Globus pallidus (tissue), 1 donor: ENCODE measurements at places on chromosomes 13 and 19.

- no peak for DNase-seq
Observed at GRCh38 chr13:97573011-97573410, 139.0 kb downstream of the RAP2A start.

DNA sequence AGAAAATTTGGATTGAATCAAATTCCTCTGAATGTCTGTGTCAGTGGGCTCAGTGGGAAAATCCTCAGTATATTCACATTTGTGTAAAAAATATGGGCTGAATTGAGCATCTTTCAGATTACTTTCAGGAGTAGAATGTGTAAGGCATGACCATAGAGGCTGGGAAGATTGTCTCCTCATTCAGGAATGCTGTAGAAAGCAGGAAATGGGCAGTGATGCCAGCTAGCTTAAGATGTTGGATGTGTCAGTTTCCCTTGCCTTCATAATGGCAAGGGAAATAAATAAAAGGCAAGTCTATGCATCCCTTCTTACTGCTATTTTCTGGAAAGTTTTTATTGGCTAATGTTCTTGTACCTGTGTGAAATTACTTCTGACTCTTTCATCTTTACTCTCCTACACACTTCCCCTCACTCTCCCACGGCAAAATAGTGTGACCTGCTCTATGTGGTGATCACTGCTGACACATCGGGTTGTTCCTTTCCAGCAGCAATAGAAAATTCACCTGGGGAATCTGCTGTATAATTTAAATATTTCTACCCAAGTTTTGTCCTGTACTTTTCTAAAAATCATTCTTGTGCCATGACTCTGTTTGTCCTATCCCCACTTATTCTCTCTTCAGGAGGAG is 103.2 kb downstream of the LMO7 start:
- DNase-seq, result no peak

- no peak for DNase-seq
Observed at GRCh38 chr13:33250609-33251008, 34.9 kb downstream of the STARD13 start.

DNA sequence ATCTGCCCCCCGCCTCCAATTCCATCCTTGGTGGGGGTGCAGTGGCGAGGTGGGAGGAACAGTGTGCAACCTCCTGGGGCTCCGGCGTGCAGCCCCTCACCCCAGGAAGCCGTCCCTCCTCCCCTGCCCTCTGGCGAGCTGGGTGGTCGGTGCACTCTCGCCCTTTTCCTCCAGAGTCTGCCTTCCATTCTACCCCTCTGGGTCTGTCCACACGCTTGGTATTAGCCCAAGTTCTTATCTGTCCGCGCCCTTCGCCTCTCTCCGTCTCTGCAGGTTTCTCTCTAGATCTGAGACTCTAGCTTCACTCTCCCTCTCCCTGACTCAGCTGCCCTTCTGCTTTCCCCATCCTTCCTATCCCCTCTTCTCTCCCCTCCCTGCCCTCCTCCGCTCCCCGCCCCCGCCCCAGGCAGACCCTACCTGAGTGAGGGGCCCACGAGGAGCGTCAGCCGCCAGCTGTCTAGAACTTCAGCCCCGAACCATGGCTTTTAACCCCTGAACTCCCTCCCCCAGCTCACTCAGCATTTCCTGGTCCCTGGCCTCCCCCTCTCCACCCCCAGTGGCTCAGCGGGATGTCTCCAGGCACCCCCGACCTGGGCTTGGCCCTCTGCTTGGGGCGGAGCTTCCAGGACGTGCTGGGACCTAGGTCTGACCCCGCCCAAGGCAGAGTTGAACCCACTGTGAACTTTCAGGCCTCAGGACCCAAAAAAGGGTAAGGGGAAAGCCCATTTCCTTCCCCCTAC is 499 bp upstream of the KLK13 start:
- no peak for DNase-seq

- no peak for DNase-seq
Observed at GRCh38 chr13:52137489-52137888, 8.6 kb upstream of the NEK5 start.

DNA sequence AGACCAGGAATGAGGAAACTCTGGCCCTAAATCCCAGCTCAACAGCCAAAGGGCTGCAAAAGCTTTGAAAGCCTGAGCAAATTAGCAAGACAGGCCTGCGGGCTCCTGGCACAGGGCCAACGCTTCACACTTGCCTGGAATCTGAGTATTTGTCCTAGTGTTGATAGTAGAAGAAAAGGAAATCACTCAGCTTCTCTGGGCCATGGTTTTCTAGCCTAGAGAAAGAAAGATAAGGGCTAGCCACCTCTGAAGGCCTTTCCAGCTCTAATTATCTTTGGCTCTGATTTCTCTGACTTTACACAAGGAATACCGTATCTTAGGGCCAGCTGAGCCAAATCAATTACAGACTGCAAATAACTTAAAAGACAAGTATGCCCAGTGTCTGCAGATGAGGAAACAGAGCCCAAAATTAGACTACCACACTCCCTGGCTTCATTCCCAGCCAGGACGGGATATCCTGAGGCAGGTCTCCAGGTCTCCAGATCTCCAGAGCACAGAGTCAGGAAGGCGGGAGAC is 69.6 kb downstream of the STK24 start:
- no peak for DNase-seq

GRCh38 chr19:8569066-8569771 is 8.0 kb downstream of the MYO1F start:
- DNase-seq, result peak; percentile 40

DNA sequence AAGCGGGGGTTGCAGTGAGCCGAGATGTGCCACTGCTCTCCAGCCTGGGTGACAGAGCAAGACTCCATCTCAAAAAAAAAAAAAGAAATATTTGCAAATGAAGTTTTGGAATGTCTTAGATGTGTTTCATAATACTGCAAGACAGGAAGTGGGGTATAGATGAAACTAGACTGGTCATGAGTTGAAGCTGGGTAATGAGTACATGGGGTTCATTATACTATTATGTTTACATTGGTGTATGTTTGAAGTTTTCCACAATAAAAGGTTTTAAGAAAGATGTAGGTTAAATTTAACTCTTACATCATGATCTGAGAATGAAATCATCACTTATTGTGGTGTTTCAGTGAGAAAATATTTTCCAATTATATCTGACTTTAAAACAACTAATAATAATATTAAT is 19.0 kb downstream of the FNDC3A start:
- DNase-seq, result no peak

DNA sequence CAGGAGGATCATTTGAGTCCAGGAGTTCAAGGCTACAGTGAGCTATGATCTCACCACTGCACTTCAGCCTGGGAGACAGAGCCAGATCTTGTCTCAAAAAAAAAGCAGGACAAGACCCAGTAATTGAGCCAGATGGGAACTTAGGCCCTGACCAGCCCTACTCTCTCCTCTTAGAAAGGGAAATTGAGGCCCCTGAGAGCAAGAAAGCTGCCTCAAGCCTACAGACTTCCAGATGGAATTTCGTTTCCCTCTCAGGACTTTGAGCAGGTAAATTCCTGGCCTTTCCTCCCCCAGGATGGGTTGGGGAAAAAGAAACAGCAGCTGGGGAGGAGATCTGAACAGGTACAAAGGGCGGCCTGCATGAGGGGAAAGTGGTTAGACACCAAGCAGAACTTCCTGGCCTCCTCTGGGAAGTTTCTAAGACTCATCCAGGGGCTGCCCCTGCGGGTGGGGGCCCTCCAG is 3.6 kb upstream of the BCL3 start:
- no peak for DNase-seq

DNA sequence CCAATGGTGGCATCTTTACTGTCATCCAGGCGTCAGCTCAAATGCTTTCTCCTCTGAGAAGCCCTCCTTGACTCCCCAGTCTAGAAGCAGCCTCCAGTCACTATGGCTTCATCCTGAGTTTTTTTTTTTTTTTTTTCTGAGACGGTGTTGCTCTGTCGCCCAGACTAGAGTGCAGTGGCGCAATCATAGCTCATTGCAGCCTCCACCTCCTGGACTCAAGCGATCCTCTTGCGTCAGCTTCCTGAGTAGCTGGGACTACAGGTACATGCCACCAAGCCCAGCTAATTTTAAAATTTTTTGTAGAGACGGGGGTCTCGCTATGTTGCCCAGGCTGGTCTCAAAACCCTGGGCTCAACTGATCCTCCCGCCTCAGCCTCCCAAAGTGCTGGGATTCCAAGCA is 4.2 kb downstream of the NRTN start:
- DNase-seq, result no peak

DNA sequence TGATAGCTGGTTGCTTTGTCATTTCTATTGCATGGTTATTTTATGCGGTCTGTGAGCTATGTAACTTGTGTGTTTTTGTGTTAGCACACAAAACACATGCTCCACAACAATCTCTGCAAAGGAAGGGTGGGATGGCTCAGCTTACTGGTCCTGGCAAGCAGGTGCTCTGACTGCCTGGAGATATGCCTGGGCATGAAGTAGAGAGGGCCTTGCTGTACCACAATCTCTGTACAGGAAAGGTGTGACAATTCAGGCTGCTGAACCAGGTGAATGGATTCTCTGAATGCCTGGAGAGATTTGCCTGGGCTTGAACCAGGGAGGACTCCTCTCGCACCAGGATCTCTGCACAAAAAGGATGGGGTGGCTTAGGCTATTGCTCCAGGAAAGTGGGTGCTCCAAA is 69.5 kb downstream of the STOML3 start:
- no peak for DNase-seq

- no peak for DNase-seq
Observed at GRCh38 chr13:99961636-99962035, 9.9 kb downstream of the ZIC5 start.

GRCh38 chr13:46684287-46685001 is 112.5 kb downstream of the ESD start:
- DNase-seq, result no peak

GRCh38 chr19:33303791-33304345 is 1.5 kb upstream of the CEBPA start:
- DNase-seq, result no peak

DNA sequence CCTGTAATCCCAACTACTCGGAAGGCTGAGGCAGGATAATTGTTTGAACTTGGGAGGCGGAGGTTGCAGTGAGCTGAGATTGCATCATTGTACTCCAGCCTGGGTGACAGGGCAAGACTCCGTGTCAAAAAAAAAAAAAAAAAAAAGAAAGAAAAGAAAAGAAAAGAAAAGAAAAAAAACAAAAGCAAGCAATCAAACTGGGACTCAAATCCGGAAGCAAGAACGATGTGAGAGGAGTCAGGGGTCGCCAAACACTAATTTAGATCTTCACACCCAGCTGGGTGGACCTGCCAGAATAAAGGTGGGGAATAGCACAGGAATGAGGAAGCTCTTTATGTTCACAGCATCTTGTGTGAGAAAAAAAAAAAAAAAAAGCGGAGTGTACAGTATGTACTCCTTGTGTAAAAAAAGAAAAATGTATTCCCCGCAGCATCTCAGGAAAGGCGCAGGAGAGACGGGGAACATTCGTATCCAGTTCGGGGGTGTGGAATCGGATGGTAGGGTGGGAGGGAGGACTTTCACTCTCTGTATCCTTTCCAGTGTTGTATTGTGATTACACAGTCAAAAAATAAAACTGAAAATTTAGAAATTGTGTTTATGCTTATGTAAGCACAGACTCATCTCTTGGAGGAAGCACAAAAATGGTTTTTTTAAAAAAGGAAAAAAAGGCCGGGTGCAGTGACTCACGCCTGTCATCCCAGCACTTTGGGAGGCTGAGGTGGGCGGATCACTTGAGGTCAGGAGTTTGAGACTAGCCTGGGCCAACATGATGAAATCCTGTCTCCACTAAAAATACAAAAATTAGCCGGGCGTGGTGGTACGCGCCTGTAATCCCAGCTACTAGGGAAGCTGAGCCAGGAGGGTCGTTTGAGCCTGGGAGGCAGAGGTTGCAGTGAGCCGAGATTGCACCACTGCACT is 7.6 kb downstream of the DNAJB1 start:
- no peak for DNase-seq

DNA sequence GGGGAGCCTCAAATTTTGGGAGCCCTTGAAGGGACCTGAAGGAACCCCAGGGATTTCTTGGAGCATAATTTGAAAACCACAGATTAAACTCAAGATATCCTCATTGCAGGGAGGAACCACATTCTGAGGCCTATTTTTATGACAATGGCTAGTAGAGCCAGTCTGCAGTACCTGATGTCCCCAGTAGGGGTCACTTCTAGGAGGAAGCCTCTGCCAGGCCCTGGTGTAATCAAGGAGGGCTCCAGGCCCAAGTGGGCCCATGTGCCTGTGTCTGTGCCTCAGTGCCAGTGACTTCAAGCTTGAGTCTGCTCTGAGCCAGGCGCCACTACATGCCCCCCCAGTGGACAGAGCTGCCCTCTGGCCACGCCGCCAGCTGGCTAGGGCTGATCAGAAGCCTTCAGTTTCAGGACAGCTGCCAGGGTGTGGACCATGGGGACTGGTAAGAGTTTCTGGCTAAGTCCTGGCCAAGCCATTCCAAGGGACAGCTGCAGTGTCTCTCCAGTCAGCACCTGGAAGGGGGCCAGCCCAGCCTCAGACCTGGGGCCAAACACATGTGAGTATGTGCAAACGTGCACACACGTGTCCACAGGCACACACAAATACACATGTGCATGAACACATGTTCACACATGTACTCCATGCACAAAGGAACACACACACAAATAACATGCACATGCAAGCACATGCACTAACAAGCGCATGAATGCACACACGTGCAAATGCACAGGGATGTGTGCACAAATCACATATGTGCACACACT is 20.5 kb upstream of the SLC7A10 start:
- no peak for DNase-seq

GRCh38 chr19:15110418-15110815 is 3.2 kb downstream of the SYDE1 start:
- no peak for DNase-seq

DNA sequence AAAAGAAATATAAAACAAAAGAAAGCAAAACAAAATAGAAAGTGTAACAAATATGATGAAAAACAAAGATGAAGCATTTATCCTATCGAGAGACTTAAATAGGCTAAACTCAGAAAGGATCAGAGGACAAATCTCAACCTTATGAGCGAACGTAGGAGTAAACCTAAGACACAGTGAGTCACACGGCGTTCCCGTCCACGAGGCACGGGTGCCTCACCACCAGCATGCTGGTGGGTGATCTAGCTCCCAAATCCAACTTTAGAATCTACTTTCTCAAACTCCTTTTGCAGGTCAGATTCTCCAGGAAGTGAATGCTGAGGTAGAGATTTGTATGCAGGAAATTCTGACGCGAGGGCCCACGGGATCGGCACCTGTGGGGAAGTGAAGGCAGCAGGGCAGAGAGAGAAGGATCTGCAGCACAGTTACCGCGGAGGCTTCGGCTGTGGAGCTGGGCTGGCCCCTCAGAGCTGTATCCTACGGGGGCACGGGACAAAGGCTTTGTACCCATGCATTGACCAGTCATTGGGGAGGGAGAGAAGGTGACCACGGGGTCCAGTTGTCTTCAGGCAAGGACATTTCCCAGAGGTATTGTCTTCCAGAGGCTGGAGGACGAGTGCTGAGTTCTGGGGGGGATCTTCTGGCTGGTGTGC is 7.5 kb upstream of the MIER2 start:
- DNase-seq, result no peak
